ENCODE measurements at places on chromosomes 6 and 20. TPM values are rescaled to one million over a fixed set of nuclear protein-coding genes. Genes with fewer than 3 reads are reported as not detected.

DNA sequence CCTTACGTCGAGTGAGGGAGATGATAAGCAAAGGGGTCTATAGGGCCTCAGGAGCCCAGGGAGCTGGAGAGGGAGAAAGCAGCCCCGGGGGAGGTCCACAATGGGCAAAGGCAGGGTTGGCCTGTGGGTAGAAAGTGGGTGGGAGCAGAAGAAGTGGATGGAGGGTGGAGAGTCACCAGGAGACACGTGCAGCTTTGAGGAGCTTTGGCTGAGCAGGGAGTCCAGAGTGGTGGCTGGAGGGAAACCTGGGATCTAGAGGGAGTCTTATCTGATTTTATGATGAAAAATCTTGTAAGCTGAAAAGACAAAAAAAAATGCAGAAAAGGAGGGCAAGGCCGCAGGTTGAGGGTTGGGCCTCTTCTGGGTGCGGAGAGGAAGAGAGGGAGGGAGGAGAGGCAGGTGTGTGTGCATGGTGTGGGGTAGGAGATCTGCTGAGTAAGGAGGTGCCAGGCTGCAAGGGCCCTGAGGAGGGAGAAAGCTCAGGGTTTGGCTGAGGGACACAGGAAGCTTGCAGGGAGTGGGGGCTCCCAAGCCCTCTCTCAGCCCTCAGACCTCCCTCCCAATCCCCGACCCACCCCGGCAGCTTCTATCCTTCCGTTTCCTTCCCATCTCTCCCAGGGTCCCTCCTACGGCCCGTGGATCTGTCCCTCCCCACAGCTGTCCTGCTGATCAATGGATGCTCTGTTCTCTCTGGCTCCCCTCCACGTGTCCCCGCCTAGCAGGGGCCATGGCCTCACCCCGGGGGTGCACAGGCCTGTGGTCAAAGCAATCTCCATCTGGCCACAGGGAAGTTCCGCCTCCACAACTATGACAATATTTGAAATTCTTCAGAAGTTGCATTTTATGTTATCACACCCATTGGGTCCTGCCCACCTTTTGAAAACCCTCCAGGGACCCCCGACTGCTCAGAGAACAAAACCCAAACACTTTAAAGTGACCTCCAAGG, 17.1 kb upstream of the BPI start:
- no peak for DNase-seq

- no peak for DNase-seq
These were observed 228.1 kb upstream of the CST7 start for GRCh38 chr20:24720957-24721356.

DNA sequence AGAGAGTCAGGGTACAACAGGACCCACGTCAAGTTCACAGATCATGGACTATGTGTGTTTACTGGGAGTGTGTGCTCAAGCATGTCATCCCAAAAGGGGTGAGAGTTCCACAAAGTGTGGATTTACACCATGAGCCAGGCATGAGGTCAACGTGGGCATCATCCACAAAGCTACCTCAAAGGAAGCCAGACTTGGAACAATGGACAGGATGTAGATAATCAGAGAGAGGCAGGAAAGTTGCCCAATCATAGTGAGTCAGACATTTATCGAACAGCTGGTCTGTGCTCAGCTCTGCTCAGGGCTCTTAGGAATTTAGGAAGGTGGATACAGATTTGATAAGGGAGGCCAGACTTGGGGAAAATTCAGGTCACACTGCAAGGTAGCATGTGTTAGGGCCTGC, 317.2 kb upstream of the CDYL start:
- DNase-seq = no peak

DNA sequence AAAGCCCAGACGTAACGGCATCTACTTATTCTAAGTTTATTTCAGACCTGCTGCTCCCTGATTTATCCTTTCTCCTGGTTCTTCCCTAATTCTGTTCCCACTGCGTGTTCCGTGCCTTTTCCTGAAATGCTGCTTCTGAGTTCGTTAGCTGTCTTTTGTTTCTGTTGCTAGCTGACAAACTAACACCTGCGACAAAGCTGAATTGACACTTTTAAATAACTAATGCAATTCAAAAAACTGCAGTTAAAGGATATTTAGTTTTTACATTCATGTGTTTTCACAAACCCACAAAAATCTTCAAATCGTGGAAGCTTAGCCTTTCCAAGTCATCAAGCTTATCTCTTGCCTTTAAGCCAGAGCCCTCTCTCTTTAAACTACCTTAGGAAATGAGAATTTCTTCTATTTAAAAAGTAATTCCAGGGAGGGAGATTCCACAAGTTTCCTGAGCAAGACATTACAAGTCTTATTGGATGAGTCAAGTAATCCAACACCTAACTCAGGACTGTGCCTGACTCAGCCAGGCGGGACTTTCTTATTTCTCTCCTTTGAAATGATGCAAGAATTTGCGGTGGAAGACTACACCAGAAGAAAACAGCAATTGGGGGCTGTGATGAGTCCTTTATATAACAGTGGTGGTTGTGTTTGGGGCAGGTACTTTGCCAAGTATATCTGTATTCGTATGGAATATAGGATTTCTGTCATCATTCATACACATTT, 6.3 kb downstream of the ADTRP start:
- no peak for DNase-seq

DNA sequence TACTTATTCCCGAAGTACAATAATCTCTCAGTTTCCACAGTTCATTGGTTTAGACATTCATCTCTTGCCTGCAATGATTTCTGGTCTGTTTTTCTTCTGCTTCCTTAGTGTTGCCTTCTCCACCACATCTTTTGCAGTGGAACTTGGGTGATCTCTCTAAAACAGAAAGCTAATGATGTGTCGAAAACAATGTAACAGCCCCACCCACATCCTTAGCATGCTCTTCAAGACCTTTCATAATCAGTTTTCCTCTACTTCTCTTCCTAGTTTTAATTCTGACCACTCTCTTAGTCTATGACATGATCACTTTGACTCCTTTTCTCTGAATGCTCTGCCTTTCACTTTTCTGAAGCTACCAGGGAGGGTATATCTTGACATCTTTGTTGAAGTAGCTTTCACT, 1007.9 kb upstream of the CITED2 start:
- DNase-seq = no peak

GRCh38 chr20:39777610-39778009, 815.5 kb downstream of the DHX35 start:
- no peak for DNase-seq

DNA sequence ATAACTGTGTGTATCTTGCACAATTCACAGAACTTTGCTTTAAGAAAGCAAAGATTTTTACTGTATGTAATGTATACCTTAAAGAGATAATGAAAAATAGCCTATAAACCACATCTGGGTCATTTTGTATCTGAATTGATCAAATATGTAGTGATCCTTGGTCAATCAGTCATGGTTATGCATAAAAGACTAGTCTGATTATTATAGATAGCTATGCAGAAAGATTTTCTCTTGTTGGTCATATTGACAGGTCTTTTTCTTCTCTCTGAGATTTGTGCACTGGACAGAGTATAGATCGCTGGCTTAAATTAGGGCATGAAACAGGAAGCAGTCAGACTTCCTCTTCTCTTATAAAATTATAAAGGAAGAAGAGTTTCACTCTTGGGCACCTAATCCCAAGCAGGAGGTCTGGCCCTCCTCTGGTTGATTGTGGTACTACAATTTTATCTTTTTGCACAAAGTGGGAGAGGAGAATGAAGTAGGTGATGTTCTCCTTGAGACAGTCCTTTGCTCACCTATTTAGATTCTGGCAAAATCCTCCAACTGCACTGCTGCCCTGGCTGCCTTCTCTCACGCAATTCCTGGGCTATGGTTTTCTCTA, 380.9 kb upstream of the RGS17 start:
- DNase-seq = no peak

- DNase-seq = no peak
These were observed 3.7 kb upstream of the NCOA6 start for GRCh38 chr20:34829191-34829590.

DNA sequence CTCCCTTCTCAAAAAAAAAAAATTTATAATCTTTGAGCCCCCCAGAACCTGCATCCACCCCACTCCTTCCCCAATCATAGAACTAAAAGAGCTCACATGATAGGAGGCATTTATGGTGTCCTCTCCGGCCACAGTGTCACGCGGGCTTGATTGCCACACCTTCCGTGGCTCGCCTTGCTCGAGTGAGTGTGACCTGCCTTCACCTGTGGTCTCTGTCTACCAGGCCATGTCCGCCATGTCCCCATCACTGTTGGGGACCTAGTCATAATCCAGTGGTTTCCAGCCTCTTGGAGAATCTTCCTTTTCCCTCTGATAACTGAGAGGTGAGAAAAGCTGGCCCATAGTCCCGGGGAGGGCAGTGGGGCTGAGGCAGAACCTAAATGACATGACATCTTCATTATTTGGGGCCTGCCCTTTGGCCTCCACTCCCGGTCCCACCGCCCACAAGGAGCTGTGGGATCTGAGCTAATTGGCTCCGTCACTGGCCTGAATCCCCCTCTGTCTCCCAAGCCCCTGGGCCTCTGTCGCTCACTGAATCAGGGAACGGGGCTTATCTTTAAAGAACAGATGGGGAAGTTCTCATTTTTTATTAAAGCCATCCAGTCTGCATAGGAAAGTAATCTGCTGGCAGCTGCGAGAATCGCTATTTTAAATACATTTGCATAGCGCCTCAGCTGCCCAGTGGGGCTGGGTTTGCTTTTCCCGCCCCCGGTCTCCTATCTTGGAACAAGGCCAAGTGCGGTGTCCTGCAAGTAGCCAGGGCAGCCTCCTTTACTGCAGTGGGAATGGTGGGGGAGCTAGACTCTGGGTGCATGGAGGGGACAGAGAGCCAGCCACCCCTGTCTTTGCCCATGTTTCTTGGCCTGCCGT, 197.6 kb upstream of the PMEPA1 start:
- DNase-seq = peak; percentile 67

- no peak for DNase-seq
These were observed 39.5 kb downstream of the UNC5CL start for GRCh38 chr6:40999569-40999968.

DNA sequence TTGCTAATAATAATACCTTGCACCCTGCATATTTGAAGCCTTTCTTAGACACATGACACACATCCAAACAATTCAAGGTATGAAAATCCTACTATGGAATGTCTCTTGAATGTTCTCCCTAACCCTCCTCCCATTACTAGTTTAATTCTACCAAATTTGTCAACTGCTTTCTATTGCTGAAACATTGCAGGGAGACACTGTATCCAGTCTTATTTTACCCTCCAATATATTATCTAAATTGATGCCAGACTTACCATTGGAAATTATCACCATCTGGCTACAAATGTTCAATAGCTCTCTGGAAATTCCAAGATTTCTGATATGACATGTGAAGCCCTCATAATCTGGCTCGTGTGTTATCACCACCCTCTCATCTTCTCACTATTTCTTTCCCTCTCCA, 1027.3 kb upstream of the CITED2 start:
- no peak for DNase-seq

DNA sequence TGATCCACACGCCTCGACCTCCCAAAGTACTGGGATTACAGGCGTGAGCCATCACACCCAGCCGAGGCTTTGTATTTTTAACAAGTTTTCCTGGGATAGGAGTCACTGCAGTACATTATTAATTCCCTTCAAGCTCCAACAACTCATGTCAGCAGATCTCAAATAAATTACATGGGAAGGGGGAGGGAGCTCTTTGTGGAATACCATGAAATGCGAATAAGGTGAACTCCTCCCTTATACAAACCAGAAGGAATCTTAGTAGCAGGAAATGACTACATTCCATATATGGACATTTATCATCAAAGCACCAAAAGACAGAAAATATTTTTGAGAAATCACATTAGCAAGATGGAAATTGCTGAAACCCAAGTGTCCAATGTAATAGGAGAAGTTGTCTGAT, 2.9 kb downstream of the GSS start:
- no peak for DNase-seq

- no peak for DNase-seq
These were observed 1516.9 kb upstream of the DEFB115 start for GRCh38 chr20:29740601-29740950.

- DNase-seq = no peak
These were observed 22.7 kb downstream of the HIVEP1 start for GRCh38 chr6:12034837-12035236.

DNA sequence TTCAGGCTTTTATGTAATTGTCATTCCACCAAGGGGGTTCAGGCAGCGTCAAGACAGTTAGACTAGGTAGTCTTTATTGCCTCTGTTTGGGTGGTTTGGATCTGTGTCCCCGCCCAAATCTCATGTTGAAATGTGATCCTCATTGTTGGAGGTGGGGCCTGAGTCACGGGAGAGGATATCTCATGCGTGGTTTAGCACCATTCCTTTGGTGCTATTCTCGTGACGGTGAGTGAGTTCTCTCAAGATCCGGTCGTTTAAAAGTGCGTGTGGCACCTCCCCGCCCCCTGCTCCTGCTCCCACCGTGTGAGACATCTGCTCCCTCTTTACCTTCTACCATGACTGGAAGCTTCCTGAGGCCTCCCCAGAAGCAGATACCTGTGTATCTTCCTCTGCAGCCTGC, 51.3 kb upstream of the FOXC1 start:
- DNase-seq = no peak

The TMEM14B gene
- 92.4 TPM for total RNA-seq

The WFDC8 gene
- not detected for total RNA-seq

The HMGN3 gene
- total RNA-seq = 98.1 TPM

The TCF15 gene
- 4.8 TPM for total RNA-seq

The SRSF3 gene
- 148 TPM for total RNA-seq

The TMEM200A gene
- total RNA-seq = 0.59 TPM

All from cardiac septum (tissue), 1 donor.